B cell (primary cell): ENCODE measurements at places on chromosomes 1 and 21. TPM values are rescaled to one million over a fixed set of nuclear protein-coding genes. Genes with fewer than 3 reads are reported as not detected.

The CFAP74 gene
- not detected in 2 replicates for total RNA-seq

The RNF2 gene
- 24.2 and 29.5 TPM in 2 replicates for total RNA-seq

The FCGR3A gene
- 0.92 and 1.3 TPM in 2 replicates for total RNA-seq

The SEMA4A gene
- 6.4 and 9.2 TPM in 2 replicates for total RNA-seq

The NSUN4 gene
- total RNA-seq, result 30.1 and 33.7 TPM in 2 replicates
